ENCODE measurements at places on chromosomes 7 and 10. TPM values are rescaled to one million over a fixed set of nuclear protein-coding genes. Genes with fewer than 3 reads are reported as not detected.

GDF10 gene
- 0.12 TPM for total RNA-seq

MGMT gene
- total RNA-seq = 60.5 TPM

SLC13A1 gene
- total RNA-seq = not detected

CLDN4 gene
- not detected for total RNA-seq

ANKIB1 gene
- total RNA-seq = 23.8 TPM

ZNF425 gene
- 3.5 TPM for total RNA-seq

GDF2 gene
- total RNA-seq = not detected

LAMB1 gene
- total RNA-seq = 993 TPM
